ENCODE measurements at places on chromosomes 6 and 20.
A peak's percentile ranks its signal among the peaks of the same experiment; 100 is the strongest.

- DNase-seq, result no peak
Observed at GRCh38 chr6:53983301-53983700, 127.9 kb upstream of the MLIP start.

DNA sequence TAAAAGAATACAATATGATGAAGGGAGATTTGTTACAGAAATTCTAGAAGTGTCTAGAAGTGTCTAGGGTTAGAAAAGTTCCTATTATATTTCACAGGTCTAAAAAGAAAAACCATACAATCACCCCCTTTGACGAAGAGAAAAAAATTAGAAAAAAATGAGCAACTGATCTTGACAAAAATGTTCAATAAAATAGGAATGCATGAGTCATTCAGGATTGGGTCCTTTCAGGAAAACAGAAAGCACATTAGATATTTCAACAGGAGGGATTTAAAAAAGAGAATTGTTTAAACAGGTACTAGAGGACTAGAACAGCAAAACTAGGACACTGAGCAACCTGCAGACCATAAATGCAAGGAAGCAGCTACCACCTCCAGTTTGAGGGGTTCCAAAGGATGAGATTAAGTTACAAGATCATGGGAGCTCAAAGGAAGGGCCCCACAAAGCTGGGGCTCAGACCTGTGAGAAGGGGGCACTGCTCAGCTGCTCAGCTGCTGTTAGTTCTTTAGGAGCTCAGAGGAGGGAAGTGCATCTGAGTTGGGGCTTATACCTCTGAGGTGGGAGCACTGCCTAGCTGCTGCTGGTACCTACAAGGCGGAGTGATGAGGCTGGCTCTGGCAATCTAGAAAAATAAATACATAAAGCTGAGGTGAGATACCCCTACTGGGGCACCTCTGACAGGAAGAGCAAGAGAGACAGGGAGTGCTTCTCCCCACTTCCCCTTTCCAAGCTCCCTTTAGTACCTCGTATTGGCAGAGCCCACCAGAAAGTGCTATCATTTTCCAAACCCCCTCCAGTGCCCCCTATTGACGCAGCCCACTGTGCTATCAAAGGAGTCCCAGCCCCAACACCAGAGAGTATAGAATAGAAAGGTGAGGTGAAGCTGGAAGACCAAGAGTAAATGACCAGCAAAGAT is 27.1 kb upstream of the BEND6 start:
- DNase-seq, result peak; percentile 30

DNA sequence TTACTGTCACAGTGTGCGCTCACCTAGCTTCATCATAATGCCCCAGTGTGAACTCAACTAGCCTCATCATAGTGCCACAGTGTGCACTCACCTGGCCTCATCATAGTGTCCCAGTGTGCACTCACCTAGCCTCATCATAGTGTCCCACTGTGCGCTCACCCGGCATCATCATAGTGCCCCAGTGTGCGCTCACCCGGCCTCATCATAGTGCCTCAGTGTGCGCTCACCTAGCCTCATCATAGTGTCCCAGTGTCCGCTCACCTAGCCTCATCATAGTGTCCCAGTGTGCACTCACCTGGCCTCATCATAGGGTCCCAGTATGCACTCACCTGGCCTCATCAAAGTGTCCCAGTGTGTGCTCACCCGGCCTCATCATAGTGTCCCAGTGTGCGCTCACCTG is 10.6 kb downstream of the TMEM242 start:
- DNase-seq, result no peak

GRCh38 chr20:62659488-62660239 is 17.4 kb downstream of the SLCO4A1 start:
- no peak for DNase-seq

- DNase-seq, result no peak
Observed at GRCh38 chr6:6333501-6333900, 13.0 kb upstream of the F13A1 start.

GRCh38 chr6:170031684-170032121 is 259.2 kb downstream of the DLL1 start:
- no peak for DNase-seq

GRCh38 chr20:34260208-34260942 is 19.2 kb downstream of the ASIP start:
- DNase-seq, result no peak

GRCh38 chr20:4108495-4109306 is 93.3 kb upstream of the RNF24 start:
- DNase-seq, result peak; percentile 91
